Nephron progenitor cell (in vitro differentiated cells): ENCODE measurements at places on chromosomes 4 and X.

- peak; percentile 26 for DNase-seq
Measured at GRCh38 chrX:38804682-38805431, 3.6 kb downstream of the MID1IP1 start.

DNA sequence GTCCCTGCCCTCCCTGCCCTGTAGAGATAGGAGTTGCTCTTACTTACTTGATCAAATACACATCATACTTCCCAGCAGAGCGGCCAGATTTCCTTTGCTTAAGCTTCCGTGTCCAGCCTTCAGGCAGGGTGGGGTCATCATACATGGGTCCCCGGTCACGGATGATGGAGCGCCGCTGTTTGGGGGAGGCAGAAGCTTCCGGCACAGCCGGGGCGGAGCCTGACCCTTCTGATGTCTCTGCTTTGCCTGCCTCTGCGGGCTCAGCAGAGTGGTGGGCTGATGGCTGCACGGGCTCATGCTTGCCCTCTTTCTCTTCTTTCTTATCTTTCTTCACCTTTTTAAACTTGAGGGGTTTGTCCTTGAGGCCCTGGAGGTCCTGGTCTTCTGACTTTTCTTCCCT is 12.5 kb upstream of the IRAK1 start:
- no peak for DNase-seq

GRCh38 chrX:16484338-16484737 is 165.6 kb upstream of the S100G start:
- no peak for DNase-seq

- no peak for DNase-seq
Measured at GRCh38 chr4:90792696-90793095, 665.5 kb downstream of the CCSER1 start.

- no peak for DNase-seq
Measured at GRCh38 chr4:96730432-96730831, 890.5 kb downstream of the PDHA2 start.

GRCh38 chr4:152599095-152599494 is 63.2 kb upstream of the FBXW7 start:
- DNase-seq: no peak

DNA sequence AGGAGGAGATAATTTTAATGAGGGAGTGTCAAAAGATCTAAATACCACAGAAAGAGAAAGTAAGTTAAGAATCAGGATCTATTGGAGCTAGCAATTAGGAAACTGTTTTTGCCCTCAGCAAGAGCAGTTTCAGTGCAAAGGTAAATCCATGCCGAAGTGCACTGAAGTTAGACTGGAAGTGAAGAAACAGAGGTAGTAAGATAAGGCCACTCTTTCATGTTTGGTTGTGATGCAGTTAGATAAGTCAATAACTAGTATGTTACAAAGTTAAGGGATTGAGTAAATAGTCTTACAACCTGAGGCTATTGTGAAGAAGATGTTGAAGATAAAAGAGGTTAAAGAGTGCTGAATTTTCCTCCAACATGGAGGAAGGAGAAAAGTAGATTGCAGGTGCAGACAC is 46.7 kb upstream of the UCP1 start:
- no peak for DNase-seq

DNA sequence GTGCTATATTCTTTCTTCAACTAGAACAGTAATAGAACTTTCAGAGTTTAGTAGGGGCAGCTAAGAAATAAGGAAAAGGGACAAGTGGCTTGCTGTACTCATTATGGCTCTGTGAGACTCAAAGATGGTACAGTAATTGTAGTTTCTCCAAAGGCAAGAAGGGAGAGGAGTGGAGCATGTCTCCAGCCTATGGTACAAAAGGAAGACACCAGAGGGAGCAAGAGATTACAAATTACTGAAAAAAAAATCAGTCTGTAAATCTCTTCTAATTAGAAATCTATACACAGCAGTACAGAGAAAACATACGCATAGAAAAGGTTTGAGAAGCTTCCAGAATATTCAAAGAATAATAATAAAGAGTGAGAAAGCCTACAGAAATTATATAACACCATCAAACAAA is 61.4 kb downstream of the KLHL4 start:
- no peak for DNase-seq

GRCh38 chr4:6272863-6273660 is 3.4 kb downstream of the WFS1 start:
- DNase-seq: no peak

DNA sequence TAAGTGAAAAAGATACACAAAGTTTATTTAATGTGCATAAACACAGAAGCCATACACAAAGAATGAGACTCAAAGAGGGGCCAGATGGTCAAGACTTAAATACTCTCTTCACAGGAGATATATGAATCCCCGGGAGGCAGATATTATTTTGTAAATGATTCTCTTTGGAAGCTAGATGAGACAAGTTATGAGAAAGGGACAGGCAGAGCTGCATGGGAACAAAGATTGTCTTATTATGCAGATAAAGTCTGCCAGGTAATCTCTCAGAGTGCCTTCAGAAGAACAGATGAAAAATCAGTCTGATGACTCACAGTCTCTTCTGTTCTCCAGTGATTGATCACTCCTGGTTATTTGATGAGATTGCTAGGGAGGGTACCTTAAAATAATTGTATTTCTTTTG is 89.0 kb downstream of the NAF1 start:
- no peak for DNase-seq

GRCh38 chr4:177740563-177740962 is 298.3 kb upstream of the AGA start:
- DNase-seq: no peak

- no peak for DNase-seq
Measured at GRCh38 chr4:155943605-155944291, 9.9 kb downstream of the CTSO start.

DNA sequence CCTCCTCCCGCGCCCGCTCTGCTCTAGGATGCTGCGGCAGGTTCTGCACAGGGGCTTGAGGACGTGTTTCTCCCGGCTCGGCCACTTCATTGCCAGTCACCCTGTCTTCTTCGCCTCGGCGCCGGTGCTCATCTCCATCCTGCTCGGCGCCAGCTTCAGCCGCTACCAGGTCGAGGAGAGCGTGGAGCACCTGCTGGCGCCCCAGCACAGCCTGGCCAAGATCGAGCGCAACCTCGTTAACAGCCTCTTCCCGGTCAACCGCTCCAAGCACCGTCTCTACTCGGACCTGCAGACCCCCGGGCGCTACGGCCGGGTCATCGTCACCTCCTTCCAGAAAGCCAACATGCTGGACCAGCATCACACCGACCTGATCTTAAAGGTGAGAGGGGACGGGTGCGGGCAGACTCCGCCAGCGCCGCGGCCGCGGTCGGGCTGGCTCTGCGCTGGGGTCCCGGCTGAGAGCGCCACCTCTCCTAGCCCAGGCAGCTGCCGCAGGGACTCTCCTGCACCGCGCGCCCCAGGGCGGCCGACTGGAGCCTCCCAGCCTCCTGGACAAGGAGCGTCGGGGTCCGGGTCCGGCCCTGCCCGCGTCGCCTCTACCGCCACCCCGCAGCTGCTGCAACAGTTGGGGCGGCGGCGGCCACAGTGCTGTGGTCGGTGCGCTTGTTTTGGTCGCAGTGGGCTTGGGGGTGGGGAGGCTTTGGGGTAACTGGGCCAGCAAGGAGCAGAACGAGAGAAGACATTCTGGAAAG is at the start of gene PTCHD1:
Gene PTCHD1 (plus strand): TSS at position 2 of the 752 bp plus-strand sequence. CDS start 27 bp downstream, at position 29.
- peak; percentile 41 for DNase-seq

- DNase-seq: no peak
Measured at GRCh38 chr4:89373394-89373793, 65.8 kb upstream of the GPRIN3 start.
